ENCODE measurements at places on chromosomes 7 and 10.

DNA sequence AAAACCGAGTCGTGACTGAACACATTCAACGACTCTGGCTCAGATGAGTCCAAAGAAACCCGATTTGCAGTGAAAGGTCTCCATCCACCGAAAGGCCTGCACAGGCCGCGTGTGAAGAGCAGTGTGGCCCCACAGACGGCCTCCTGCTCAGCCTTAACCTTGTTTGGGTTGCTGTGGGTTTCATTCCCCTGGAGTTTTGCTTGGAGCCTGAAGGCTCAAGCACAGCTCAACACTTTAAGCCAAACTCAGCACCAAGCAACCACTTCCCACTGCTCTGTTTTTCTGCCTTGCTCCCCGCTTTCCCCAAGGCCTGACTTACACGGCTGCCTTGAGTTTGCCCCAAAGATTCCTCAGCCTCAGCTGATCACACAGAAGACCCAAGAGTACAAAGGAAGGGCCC lies 398.2 kb upstream of the NFE2L3 start:
- DNase-seq, result no peak

DNA sequence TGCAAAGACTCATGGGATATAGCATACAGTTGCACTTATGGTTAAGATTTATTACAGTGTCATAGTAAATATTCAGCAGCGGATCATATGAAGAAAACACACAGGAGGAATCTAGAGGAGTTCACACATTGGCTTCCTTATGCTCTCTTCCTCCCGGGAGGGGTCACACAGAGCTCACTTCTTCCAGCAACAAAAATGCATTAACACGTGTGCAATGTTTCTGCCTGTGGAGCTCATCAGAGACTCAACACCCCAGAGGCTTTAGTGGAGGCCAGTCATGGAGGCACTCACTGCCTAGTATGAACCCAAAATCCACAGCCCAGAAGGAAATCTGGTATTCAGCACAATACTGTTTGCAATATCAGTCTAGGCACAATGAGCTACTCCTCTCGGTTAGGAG lies 202.8 kb upstream of the PRSS1 start:
- no peak for DNase-seq

- no peak for DNase-seq
Observed at GRCh38 chr10:12719365-12719764, 282.1 kb downstream of the CCDC3 start.

- no peak for DNase-seq
Observed at GRCh38 chr7:81260152-81260551, 341.3 kb upstream of the SEMA3C start.

DNA sequence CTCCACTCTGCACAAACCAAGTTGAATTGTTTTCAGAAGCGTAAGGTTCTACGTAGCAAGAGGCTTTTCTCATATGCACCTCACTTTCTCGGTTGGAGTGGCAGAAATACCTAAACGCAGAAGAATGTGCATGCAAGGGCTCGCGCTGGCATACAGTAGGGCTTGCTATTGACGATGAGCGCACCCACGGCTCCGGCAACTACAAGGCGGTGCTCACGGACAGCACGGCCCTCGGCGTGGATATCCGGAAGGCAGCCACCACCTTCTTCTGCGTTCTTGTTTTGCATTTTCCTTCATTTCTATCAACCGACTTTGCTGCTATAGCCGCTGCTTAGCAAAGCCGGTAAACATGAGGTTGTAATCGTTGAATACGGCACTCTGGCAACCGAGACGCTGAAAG lies 51.1 kb upstream of the UBE3C start:
- DNase-seq, result no peak

- DNase-seq, result no peak
Observed at GRCh38 chr10:35306852-35307251, 29.5 kb upstream of the CCNY start.

- DNase-seq, result no peak
Observed at GRCh38 chr10:117551330-117552155, 9.0 kb downstream of the EMX2 start.

GRCh38 chr7:101832205-101832631 lies 14.8 kb downstream of the CUX1 start:
- DNase-seq, result no peak

DNA sequence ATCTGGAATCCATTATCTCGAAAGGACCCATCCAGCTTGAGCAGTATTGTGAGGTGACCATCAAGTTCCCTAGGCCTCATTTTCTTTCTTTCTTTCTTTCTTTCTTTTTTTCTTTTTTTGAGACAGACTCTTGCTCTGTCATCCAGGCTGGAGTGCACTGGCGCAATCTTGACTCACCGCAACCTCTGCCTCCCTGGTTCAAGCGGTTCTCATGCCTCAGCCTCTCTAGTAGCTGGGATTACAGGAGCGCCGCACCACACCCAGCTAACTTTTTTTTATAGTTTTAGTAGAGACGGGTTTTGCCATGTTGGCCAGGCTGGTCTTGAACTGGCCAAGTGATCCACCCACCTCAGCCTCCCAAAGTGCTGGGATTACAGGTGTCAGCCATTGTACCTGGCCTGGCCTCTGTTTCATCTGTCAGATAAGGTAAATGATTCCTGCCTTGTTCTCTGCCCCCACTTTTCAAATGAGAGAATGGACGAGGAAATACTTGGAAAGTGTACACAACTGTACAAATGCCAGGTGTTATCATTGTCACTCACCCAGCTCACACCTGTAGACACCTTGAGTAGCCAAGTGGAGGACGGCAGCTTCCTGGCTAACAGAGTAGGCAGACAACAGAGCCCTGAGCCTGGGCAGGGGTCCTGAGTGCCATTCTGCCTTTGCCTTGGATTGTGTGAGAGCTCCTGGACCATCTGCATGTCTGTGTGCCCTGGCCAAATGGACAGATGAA lies 54.1 kb downstream of the HK1 start:
- DNase-seq, result no peak

GRCh38 chr10:101157756-101158458 lies 26.8 kb downstream of the TLX1 start:
- DNase-seq, result no peak

DNA sequence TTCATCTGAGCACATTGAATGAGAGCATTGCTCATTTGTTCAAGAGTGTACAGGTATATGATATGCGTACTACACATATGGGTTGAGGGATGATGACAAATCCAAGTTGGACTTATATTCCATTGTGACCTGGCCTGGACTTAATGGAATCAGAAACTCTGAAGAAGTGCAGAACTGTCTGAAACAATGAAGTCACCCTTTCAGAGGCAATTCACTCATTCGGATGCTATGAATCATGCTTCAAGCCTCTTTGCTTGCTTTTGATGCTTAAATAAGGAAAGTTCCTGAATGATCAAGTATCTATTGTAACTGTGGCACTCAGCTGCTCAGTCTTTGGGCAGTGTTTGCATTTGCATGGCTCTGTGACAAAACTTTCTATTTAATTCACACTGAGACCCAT lies 93.4 kb downstream of the ZNF365 start:
- no peak for DNase-seq

GRCh38 chr7:468681-469562 lies 50.7 kb downstream of the PDGFA start:
- DNase-seq, result no peak

DNA sequence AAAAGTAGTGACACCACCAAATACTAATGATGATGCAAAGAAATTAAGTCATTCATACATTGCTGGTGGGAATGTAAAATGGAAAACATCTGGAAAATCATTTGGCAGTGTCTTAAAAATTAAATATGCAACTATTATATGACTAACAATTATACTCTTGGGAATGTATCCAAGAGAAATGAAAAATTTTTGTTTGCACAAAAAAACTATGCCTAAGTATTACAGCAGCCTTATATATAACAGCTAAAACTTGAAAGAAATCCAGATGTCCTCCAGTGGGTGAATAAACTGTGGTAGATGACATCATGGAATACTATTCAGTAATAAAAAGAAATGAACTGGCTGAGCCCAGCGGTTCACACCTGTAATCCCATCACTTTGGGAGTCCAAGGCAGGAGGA lies 132.0 kb downstream of the NEBL start:
- no peak for DNase-seq

DNA sequence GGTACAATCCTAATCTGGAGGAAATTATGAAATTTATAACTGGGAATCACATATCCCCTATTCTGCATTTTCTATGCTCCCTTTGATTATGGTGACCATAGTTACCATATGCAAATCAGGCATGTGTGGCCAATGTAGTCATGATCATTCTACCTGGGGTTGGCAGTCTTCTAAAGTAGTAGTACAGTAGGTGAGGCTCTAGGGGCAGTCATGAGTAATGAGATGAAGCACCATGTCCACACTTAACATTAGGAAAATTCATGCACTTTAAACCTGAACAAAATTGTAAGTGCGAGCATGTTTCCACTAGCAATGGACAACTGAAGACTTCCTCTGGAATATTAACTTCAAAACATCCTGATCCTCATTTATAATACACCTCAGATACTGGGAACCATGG lies 545.9 kb downstream of the SUGCT start:
- no peak for DNase-seq

GRCh38 chr7:158973440-158973839 lies 117.1 kb downstream of the DYNC2I1 start:
- no peak for DNase-seq

DNA sequence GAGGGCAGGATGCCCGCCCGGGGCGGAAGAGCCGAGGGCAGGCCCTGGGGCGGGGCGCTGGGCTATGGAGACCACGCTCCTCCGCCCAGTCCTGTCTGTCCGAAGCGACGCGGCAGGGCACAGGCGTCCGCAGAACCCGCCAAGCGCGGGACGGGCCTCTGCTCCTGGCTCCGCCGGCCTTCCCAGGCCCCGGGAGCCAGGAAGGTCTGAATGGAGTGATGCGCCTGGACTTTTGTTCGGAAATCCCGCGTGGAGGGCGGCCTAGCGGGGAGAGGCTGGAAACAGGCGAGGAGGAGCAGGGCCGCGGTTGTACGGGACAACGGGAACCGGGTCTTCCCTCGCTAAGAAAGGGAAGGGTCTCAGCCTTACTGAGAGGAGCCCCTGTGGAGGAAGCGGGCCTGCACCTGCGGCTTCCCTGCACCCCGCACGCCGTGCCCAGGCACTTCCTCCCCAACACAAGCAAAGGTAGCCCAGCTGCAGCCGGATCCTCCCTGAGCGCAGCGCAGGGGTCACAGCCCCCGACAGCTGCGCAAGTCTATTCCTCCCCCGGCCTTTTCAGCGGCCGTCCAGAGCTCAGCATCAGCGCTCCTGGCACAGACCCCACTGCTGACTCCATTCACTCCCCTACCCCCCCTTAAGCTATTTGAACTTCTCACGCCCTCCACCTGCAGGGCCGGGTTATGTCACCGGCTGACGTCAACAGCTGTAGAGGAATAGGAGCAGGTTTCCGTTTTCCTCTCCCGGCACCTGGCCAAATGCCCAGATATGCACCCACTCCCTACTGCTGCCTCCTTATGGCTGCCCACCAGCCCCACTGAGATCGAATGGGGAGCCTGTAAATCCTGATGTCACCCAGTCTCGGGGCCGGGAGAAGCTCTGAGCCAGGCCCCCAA lies 143.2 kb upstream of the RET start:
- DNase-seq, result no peak

DNA sequence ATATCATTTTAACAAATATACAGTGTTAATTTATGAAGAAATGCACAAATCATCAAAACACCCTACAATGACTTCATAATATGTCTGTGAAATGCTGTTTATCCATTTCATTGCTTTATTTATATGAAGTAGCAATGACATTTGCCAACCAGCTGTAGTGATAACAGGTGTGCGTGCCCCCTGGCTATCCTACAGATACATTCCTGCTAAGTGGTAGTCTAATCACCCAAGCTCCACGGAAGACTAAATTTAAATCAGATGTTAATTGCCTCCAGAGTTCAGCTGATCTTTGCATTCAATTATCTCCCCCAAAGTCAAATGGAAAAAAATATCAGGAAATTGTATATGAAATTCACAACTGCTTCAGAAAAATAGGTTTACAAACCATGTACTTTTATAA lies 1164.2 kb upstream of the LRRN3 start:
- DNase-seq, result no peak

GRCh38 chr10:70192326-70192968 lies 22.1 kb upstream of the SAR1A start:
- no peak for DNase-seq

DNA sequence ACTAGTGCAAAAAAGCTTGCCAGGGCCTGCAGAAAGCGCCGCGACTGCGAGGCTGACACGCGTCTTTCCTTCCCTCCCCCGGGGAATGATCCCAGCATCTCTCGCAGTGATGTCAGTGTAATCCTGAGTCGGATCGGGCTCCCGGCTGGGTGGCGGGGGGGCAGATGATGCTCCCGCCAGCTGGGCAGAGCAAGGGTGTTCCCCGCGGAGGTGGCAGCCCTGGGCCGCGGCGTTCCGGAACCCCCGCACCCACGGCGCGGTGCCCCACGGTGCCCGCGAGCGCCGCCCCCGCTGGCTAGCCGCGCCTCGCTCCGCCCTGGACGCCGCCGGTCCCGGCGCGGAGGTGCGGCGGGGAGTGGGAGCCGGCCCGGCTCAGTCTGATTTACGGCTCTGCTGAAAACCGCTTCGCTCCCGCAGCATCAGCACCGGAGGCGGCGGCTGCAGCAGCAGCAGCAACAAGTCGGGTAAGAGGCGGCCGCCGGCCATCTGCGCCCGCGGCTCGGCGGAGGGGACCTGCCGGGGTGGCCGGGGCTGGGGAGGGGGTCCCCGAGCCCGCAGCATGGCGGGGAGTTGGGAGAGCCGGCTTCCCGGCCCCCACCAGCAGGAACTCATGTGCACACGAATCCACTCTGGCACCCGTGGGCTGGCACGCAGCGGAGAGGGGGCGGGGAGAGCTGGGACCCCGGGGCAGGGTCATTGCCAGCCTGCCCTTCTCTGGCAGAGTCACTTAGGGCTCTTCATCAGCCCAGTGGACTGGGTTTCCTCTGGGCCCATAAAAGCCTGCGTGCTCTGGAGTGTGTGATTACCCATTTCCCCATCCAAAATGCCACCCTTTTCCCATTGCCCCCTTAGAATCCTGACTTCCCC lies at the start of gene ZNF365:
TSS of gene ZNF365 (plus strand) at position 375 of the 867 bp plus-strand sequence. CDS start 1,825 bp downstream, outside the sequence.
- no peak for DNase-seq

- DNase-seq, result no peak
Observed at GRCh38 chr10:101301111-101301731, 52.7 kb upstream of the BTRC start.

- DNase-seq, result no peak
Observed at GRCh38 chr10:9254353-9254752, 1199.9 kb downstream of the GATA3 start.

- no peak for DNase-seq
Observed at GRCh38 chr10:49508654-49509053, 30.3 kb downstream of the ERCC6 start.

- no peak for DNase-seq
Observed at GRCh38 chr10:99860466-99860865, 78.0 kb downstream of the ABCC2 start.

DNA sequence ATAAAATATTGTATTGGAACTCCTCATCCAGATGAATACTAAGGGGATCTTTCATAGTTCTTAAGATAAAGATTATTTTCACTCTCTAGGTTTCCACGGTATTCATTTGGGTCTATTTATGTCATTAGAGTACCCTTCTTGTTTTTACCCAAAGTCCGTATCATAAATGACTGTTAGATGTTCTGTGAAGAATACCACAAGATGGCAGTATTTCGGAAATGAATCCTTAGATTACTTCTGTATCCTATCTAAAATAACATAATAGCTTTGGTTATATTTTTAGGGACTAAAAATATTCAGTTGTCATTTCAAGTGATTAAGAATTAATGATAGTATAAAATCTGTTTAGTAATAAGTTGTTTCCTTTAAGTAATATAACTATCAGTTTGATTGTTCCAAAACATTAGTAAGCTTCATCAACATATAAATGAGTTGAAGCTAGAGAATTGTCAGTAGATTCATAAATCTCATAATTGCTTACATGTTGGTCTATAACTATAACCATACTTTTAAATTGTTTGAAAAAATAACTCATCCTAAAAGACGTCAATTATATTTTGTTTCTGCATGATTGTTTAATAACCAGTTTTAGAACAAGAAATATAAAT lies 337.5 kb upstream of the KCND2 start:
- no peak for DNase-seq

Measured in NCI-H187 (cell line).